ENCODE measurements at places on chromosomes 4 and X.

- DNase-seq, result no peak
These were observed 23.7 kb upstream of the TLR7 start for GRCh38 chrX:12843061-12843667.

- DNase-seq, result no peak
These were observed 306.5 kb downstream of the PRDM5 start for GRCh38 chr4:120616041-120616440.

GRCh38 chrX:148024425-148025148 is 43.5 kb downstream of the FMR1NB start:
- DNase-seq, result no peak

- no peak for DNase-seq
These were observed 136.5 kb downstream of the RNF150 start for GRCh38 chr4:140996766-140997165.

- no peak for DNase-seq
These were observed 53.1 kb upstream of the HGFAC start for GRCh38 chr4:3388471-3389232.

DNA sequence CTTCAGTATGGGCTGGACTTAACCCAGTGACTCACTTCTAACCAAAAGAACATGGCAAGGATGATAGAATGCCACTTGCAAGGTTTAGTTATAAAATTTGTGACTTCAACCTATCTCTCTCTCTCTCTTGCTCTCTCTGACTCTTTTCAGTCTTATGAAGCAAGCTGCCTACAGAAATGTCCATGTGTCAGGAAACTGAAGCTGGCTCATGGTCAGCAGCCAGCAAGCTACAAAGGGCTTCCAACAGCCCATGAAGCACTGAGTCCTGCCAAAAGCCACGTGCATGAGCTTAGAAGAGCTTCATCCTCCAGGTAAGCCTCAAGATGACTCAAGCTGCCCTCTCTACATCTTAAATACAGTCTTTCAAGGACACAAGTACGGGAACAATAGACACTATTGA is 100.3 kb downstream of the HS3ST1 start:
- DNase-seq, result no peak

GRCh38 chrX:138692591-138692990 is 18.9 kb downstream of the FGF13 start:
- no peak for DNase-seq

DNA sequence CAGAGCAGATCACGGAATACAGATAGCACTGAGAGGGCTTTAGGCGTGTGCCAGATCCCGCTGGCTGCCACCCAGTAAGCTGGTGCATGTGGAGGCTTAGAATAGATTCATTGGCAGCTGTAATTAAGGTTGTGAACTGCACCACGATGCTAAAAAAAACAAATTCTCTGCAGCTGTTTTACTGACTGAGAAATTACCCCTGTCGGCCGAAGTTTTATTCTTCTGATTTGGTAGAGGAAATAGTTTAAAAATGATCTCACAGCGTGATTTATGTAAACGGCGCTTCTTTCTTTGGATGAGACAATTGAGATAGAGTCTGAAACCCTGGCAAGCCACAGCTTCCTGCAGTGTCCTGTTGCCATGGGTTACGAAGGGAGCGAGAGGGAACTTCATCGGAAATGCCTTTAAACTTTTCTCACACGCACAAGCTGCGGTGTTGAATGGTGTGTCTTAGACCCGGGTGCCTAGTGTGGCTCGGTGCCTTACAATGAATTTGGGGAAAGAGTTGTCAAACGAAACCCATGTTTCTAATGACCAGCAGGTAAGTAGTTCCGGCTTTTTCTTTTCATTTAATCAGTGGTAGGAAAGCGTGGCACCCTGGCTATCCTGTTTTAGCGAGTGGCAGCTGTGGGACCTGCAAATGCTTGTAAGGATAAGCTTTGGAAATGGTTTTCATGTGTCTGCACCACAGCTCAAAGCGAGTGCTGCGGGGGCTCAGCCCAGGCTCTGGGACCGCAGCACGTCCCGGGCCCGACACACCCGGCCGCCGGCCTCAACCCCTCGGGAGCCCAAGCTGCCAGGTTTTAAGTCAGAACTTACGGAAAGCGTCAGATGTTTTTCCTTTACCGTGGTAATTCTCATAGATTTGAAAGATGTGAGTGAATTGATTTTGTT is 71.7 kb upstream of the HGFAC start:
- no peak for DNase-seq

GRCh38 chr4:26748811-26749210 is 111.8 kb upstream of the STIM2 start:
- no peak for DNase-seq

DNA sequence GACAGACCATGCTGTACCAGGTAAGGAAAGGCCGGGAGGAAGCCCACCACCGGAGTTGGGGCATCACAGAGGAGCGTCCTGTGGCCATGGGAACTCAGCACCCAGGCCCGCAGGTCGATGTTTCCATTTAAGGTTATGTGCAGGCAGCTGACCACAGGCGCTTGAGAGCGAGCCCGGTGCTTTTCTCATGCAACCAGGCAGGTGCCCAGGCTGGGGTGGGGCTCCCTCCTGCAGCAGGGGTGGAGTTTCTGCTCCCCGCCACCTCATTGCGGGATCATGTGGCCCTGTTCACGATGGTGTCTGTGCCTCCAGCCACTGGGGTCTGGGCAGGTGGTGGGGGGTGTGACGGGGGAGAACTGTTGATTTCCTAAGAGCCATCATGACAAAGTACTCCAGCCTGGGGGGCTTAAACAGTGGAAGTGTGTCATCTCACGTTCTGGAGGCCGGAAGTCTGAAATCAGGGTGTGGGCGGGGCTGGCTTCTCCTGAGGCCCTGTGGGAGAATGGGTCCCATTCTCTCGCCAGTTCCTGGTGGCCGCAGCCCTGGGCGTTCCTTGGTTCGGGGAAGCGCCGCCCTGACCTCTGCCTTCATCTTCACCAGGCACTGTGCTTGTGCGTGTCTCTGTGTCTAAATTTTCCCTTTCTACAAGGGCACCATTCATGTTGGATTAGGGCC is 60.9 kb downstream of the CPZ start:
- DNase-seq, result no peak

DNA sequence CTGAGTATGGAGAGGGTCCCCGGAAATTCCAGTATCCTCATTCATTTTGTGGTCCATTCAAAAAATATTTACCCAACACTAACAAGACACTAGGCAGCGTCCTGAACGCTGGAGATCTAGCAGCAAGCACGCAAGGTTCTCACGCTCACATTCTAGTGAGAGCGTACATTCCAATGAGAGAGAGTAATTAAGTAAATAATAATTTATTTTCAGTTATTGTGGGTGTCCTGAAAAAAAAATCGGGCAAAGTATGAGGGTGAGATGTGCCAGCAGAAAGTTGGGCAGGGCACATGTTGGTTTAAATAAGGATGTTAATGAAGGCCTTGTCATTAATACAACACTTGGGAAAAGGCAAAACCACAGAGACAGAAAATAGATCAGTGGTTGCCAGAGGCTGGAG is 4.0 kb upstream of the TMEM156 start:
- DNase-seq, result no peak

GRCh38 chrX:13622401-13622964 is 30.5 kb upstream of the TCEANC start:
- DNase-seq, result no peak

GRCh38 chr4:37139987-37140386 is 104.6 kb upstream of the NWD2 start:
- DNase-seq, result no peak
